Stimulated activated CD8-positive, alpha-beta memory T cell treated with anti-CD3 and anti-CD28 coated beads, Interleukin-2, amount 100 ng/mL, for 48 hours (primary cell): ENCODE measurements at places on chromosomes 12 and 14.
A peak's percentile ranks its signal among the peaks of the same experiment; 100 is the strongest.

- no peak for DNase-seq
Observed at GRCh38 chr12:34625116-34625515, 602.8 kb downstream of the ALG10 start.

DNA sequence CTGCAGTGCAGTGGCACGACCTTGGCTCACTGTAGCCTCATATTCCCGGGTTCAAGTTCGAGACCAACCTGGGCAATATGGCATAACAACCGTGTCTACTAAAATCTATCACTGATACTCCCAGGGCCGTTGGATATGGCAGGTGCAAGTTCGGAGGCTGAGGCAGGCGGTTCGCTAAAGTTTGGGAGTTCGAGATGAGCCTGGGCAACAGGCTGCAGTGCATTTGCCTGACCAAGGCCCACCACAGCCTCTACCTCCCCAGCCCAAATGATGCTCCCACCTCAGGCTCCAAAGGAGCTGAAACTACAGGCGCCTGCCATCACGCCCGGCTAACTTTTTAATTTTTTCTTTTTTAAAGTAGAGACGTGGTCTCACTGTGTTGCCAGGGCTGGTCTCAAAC lies 177.1 kb upstream of the ALG10B start:
- no peak for DNase-seq

DNA sequence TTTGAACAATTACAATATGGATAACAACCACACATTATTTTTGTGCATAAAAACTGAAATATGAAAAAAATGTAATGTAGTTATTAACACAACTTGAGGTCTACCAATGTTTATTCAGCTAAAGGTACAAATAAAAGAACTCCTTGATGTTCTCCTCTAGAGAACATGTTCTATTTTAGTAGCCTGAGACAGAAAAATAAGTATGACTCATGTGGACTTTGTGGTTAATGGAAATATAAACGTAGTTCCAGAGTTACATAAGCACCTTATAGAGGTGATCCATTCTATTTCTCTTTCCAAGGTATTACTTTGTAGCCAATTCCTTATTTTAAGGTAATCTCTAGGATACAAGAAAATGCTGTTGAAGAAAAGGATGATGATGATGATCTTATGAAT lies 25.7 kb downstream of the ALKBH1 start:
- no peak for DNase-seq

- no peak for DNase-seq
Observed at GRCh38 chr14:69708586-69709560, 58.1 kb upstream of the SRSF5 start.

DNA sequence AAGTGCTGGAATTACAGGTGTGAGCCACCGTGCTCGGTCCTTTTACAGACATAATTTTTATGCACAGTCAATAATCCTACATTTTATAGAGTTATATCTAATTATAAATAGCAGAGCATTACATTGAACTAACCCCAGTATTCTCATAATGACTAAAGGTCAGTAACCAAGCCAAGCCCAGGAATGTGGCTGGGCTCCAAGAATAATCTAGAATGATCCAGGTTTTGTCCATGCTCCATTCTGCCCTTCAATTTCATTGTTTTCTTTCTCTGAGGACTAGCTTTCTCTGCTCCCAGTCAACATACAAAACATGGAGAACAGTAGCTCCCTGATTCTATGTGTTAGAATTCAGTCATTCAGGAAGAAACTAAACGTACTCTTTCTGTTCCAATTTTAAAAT lies 92.1 kb upstream of the KRR1 start:
- DNase-seq, result no peak

GRCh38 chr12:75890141-75890540 lies 141.4 kb downstream of the PHLDA1 start:
- no peak for DNase-seq

DNA sequence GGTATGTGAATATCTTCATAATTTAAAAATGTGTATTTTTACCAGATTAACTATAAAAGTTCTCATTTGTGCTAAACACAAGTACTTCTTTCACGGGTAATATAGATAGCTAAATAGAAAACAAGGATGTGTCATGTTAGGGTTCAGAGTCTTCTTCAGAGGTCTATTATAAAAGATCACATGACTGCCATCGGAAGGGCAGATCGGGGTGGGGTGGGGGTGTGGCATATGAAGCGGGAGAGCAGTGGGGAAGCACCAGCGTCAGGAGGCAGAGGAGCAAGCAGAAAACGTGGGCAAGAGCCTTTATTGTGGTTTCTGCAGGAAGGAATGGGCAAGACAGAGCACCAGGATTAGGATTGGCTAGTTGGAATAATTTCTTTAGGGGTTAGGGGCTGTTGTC lies 63.7 kb upstream of the DNM1L start:
- no peak for DNase-seq

- no peak for DNase-seq
Observed at GRCh38 chr12:52245962-52246569, 13.0 kb downstream of the KRT7 start.

- DNase-seq, result no peak
Observed at GRCh38 chr14:68757618-68758081, 35.2 kb downstream of the ZFP36L1 start.

- DNase-seq, result no peak
Observed at GRCh38 chr12:65217086-65217485, 47.7 kb downstream of the LEMD3 start.

- DNase-seq, result no peak
Observed at GRCh38 chr14:58315606-58316005, 17.3 kb downstream of the ARID4A start.

- DNase-seq, result no peak
Observed at GRCh38 chr12:80756875-80757274, 40.2 kb downstream of the MYF5 start.

GRCh38 chr12:108572166-108572790 lies 9.9 kb downstream of the ISCU start:
- no peak for DNase-seq

DNA sequence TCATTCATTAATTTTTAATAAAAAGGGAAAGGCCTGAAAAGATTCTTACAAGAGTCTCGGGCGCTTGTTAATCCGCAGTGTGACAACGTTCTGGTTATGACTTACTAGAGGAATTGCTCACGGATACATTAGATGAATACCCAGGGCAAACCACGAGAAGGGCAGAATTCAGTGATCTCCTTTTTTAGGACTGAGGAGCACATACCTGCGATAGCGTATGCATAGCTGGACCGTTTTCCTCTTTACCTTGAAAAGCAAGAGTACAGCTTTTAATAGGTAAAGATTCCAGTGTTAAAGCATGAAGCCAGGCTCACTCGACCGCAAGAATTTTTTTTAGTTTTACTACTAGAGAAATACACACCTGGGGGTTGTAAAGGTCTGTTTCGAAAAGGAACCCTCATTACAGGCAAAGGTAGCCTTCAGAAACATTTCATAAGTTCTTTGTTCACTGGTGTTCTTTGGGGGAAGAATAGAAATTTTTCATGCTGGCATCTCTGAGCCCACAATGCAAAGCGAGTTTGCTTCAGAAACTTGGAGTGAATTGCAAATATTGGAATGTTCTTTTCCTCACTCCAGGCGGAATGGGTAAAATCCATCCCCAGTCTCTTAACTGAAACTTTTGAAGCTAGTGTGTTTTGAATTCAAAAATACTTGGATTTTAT lies 953 bp downstream of the MAPK1IP1L start:
- no peak for DNase-seq

GRCh38 chr12:16435875-16436554 lies 88.6 kb downstream of the MGST1 start:
- no peak for DNase-seq

GRCh38 chr14:87409393-87409792 lies 583.6 kb downstream of the GALC start:
- no peak for DNase-seq

DNA sequence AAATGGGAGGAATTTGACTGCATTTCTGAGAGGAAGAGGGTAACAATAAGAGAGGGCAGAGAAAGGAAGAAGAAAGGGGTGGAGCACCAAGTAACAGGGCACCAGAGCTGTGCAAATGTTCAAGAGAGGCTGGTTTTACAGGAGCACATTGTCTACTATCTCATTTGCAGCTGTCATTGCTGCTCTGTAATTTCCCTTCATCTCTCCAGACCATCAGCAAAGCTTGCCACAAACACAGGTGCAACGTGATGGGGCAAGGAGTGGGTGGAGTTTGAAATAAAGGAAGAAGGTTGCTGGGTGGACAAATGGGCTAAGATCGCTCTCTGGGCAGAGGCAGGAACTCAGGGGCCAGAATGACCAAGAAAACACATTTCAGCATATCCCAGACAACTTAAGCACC lies 47.9 kb upstream of the PLEKHG6 start:
- no peak for DNase-seq

GRCh38 chr14:60094306-60094897 lies 2.7 kb downstream of the PCNX4 start:
- no peak for DNase-seq

GRCh38 chr12:96136161-96136560 lies 58.0 kb upstream of the ELK3 start:
- DNase-seq, result no peak

- no peak for DNase-seq
Observed at GRCh38 chr14:92645841-92646478, 102.5 kb downstream of the LGMN start.

DNA sequence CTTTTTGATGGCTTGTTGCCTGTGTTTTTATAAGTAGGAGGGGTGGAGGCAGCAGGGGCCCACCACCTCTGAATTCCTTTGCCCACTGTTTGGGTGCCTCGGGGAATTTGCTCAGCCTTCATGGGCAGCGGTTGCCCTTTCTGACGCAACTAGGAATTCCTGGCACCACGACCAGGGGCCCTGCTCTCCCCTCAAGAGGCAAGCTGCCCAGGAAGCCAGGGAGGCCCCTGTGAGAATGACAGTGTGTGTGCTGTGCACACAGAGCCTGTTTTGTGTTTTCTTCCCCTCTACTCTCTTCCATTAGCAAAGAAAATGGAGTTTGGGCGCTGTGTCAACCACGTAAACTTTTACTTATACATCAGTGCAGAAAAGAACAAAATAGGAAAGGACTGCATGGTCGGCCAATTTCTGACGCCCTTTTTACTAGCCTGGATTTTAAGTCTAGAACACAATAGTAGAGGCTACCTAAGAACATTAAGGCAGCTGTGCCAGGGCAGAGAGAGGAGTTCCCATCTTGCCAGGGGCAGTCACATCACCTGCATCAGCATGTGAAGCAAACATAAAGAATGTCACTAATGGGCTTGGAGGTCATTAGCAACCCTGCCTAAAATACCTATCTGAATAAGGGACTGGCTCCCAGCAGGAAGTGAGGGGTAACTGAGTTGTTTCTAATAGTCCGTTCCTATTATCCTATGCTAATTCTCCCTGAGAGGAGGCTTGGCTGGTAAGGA lies 17.9 kb upstream of the PTGR2 start:
- no peak for DNase-seq

- no peak for DNase-seq
Observed at GRCh38 chr14:89206389-89207031, 210.5 kb downstream of the FOXN3 start.

- no peak for DNase-seq
Observed at GRCh38 chr12:110548678-110549077, 34.4 kb downstream of the PPTC7 start.

- DNase-seq, result no peak
Observed at GRCh38 chr14:64806862-64807495, 72.7 kb downstream of the SPTB start.

DNA sequence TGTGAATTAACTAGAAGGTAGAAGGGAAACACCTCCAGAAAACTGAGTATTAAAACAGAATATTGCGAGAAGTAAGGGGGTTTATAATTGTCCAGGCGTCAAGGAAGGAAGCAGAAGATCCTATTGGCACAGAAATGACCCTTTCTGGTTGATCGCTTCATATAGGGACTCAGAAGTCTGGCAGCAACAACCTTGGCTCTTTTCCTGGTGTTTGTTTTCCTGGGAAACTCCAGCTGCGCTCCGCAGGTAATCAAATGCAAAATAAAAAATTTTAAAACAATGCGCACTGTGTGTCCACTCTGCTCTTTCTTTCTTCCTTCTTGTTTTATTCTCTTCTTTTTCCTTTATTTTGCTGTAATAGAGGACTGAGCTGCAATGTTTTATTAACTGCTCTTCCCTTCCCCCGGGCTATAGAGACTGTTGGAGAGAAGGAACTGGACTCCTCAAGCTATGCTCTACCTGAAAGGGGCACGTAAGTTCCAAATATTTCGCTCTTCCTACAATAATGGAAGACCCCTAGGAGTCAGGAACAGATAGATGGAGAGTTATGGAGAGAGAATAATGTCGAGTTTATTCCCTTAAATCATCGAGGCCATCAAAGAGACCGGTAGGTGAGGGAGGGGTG lies 737 bp downstream of the SPX start:
- no peak for DNase-seq

GRCh38 chr12:58877243-58877743 lies 43.0 kb downstream of the LRIG3 start:
- no peak for DNase-seq

DNA sequence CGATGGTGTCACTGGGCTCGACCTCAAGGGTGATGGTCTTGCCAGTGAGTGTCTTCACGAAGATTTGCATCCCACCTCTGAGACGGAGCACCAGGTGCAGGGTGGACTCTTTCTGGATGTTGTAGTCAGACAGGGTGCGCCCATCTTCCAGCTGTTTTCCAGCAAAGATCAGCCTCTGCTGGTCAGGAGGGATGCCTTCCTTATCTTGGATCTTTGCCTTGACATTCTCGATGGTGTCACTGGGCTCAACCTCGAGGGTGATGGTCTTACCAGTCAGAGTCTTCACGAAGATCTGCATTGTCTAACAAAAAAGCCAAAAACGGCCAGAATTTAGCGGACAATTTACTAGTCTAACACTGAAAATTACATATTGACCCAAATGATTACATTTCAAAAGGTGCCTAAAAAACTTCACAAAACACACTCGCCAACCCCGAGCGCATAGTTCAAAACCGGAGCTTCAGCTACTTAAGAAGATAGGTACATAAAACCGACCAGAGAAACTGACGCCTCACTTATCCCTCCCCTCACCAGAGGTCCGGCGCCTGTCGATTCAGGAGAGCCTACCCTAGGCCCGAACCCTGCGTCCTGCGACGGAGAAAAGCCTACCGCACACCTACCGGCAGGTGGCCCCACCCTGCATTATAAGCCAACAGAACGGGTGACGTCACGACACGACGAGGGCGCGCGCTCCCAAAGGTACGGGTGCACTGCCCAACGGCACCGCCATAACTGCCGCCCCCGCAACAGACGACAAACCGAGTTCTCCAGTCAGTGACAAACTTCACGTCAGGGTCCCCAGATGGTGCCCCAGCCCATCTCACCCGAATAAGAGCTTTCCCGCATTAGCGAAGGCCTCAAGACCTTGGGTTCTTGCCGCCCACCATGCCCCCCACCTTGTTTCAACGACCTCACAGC lies 717 bp downstream of the UBC start:
- DNase-seq, result peak; percentile 86
